ENCODE measurements at places on chromosomes 6 and 20. TPM values are rescaled to one million over a fixed set of nuclear protein-coding genes. Genes with fewer than 3 reads are reported as not detected.
A peak's percentile ranks its signal among the peaks of the same experiment; 100 is the strongest.

- H3K4me1 ChIP-seq, result no peaks in the 10 kb centered on the region
- no peak overlapping the region for H3K4me3 ChIP-seq
- H3K36me3 ChIP-seq, result peaks cover 12% of the 10 kb centered on the region
- H3K27me3 ChIP-seq, result no peaks in the 10 kb centered on the region
- no peak overlapping the region for H3K27ac ChIP-seq
These were observed 23.9 kb downstream of the SRC start for GRCh38 chr20:37369846-37370245.

The THBD gene
- 0.39 TPM for total RNA-seq

DNA sequence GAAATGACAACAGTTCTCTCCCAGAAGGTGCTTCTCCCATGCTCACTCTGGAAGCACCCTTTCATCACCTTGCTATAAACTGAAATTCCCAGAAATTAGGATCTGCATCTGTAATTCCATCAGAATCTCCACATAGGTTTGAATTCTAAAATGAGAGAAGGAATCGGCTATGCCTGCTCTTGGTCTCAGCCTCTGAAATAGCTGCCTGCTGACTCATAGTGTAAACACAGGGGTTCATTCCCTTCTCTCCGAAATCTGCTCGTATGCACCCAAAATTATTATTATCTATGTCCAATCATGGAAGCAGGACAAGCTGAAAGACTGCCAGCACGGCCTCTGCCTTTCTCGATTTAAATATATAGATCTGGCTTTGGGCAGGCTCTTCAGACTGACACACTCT is 74.6 kb upstream of the TAB2 start:
- H3K36me3 ChIP-seq, result no peaks in the 10 kb centered on the region
- peaks cover 4% of the 10 kb centered on the region for H3K4me1 ChIP-seq
- H3K27me3 ChIP-seq, result no peaks in the 10 kb centered on the region
- H3K4me3 ChIP-seq, result no peak overlapping the region
- DNase-seq, result no peak

- H3K27me3 ChIP-seq, result no peaks in the 10 kb centered on the region
- no peaks in the 10 kb centered on the region for H3K36me3 ChIP-seq
- H3K4me1 ChIP-seq, result no peaks in the 10 kb centered on the region
- no peak overlapping the region for H3K27ac ChIP-seq
- no peak for DNase-seq
These were observed 369.2 kb downstream of the HAO1 start for GRCh38 chr20:7571101-7571500.

The MDN1 gene
- total RNA-seq, result 53.6 TPM

DNA sequence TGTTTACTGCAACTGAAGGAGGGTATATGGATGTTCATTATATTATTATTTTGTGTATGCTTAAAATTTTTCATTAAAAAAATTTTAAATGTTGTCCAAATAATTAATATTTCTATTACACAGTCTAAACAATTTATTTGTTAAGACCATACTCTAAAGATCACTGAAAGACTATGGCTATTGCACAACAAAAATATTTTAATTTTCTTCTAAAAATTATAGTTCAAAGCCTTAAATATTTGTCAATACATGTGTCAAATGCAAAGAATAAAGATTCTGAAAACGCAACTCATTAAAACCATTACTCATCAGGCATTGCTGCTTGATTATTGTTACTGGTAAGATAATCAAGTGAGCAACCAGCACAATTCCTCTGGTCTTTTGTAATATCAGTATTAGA is 2.2 kb downstream of the MMS22L start:
- H3K4me1 ChIP-seq, result no peaks in the 10 kb centered on the region
- H3K27ac ChIP-seq, result no peak overlapping the region
- no peaks in the 10 kb centered on the region for H3K27me3 ChIP-seq
- H3K36me3 ChIP-seq, result peaks cover 29% of the 10 kb centered on the region

- no peaks in the 10 kb centered on the region for H3K36me3 ChIP-seq
- DNase-seq, result no peak
- H3K4me3 ChIP-seq, result no peak overlapping the region
- H3K27ac ChIP-seq, result no peak overlapping the region
- peaks cover 12% of the 10 kb centered on the region for H3K4me1 ChIP-seq
- no peaks in the 10 kb centered on the region for H3K27me3 ChIP-seq
These were observed 3.4 kb upstream of the FKBP1A start for GRCh38 chr20:1396264-1396663.

The RBBP8NL gene
- total RNA-seq, result 0.59 TPM

DNA sequence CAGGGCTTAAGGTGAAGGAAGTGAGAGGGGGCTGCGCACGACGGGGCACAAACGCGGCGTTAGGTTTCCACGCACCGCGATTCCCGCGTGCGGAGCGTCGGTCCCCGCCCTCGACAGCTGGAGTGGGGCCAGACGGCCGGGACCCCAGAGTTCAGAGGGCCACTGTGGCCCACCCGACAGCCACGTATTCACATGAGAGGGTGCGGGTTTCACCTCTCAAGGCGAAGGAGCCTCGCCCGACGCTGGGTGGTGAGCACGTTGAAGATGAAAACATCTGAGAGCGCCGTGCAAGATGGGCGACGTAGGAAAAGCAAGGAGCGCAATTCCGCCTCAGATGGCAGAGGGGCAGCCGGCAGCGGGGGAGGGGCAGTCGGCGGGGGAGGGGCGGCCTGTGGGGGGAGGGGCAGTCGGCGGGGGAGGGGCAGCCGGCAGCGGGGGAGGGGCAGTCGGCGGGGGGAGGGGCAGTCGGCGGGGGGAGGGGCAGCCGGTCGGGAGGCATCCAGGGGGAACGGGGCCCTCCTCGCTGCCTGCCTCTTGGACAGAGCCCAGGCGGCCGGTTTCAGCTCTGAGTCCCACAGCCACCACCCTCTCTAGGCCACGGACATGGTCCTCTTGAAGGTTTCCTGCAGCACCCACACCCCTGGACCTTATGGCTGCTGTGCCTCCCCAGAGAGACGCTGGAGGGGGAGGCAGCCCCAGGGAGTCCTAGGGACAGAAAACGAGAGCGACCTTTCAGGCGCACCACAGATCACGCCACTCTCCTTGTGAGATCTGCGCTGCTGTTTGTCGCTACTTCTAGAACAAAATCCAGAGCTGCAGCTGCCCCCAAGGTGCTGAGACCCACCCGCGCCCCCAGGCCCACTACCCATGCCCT is 113.7 kb downstream of the DLL1 start:
- H3K4me3 ChIP-seq, result no peak overlapping the region
- H3K27me3 ChIP-seq, result no peaks in the 10 kb centered on the region
- no peaks in the 10 kb centered on the region for H3K36me3 ChIP-seq
- H3K27ac ChIP-seq, result peak overlapping the region; percentile 44
- no peak for DNase-seq
- peaks cover 22% of the 10 kb centered on the region for H3K4me1 ChIP-seq

- H3K27me3 ChIP-seq, result no peaks in the 10 kb centered on the region
- no peak overlapping the region for H3K4me3 ChIP-seq
- peaks cover 2% of the 10 kb centered on the region for H3K4me1 ChIP-seq
- no peaks in the 10 kb centered on the region for H3K36me3 ChIP-seq
These were observed 245.8 kb upstream of the JAG1 start for GRCh38 chr20:10919396-10920140.

All from HCT116 (cell line).